ENCODE measurements at places on chromosomes 6 and 20.

DNA sequence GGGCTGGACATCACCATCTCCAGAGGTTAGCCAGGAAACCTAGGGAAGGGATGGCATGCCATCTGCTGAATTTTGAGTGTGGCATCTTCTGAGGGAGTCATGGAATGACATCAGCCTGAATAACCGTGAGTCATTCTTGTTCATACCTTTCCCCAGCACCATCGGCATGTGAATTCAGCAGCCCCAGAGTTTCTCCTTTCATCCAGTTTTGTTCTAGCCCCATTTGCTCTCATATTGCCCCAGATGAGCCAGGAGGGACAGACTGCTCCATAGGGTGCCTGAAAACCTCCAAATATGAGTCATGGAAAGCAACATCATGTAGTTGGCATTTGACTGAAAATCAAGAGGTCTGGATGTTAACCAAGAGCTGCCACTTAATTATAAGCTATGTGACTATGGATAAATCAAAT is 219.2 kb upstream of the SGK1 start:
- no peak for DNase-seq

- peak; percentile 25 for DNase-seq
Observed at GRCh38 chr6:28134015-28134414, 7.7 kb upstream of the ZKSCAN8 start.

DNA sequence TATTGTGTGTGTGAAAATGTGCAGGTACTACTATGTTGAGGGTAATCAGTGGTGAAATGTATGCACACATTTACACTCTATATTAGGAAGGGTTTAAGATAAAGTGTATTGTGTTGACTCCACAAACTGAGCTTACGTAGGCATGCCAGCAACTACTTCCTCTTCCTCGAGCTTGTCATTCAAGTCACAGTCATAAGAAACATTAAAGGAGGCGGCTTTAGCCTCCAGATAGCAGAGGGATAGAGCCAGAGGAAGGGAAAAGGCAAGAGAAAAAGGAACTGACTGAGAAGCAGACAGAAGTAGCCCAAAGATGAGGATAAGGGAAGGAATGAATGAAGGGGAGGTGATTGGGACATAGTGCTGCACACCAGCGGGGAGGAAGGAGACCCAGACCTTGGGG is 55.2 kb downstream of the SMLR1 start:
- DNase-seq = peak; percentile 23

GRCh38 chr6:15551262-15551661 is 111.6 kb downstream of the DTNBP1 start:
- no peak for DNase-seq

GRCh38 chr6:36677059-36677749 is 1.3 kb upstream of the CDKN1A start:
- peak; percentile 19 for DNase-seq

DNA sequence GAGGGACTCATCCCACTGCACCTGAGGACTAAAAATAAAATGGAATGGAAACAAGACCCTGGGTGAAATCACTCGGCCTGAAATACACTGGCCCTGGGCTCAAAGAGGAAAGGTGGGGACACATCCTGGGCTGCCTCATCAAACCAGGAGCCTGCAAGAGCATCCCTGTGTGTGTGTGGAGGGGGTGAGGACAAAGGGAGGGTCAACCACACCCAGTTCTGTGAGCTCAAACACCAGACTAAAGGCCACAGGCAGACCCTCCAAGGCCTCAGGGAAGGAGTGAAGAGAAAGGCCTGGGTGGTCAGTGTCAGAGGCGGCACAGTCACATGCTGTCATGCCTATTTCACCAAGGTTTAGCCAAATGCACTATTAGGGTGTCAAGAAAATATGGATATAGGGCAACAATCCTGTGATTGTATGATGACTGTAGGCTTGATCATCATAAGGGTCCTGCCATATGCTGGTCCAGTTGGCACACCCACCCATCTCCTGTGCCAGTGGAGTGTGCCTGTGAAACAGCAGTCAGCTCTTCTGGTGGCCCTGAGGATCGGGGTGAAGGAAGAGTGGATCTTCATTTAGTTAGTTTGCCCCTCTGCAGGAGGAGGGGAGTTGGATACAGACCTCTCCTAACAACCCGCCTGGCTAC is 28.9 kb downstream of the SRSF3 start:
- no peak for DNase-seq

DNA sequence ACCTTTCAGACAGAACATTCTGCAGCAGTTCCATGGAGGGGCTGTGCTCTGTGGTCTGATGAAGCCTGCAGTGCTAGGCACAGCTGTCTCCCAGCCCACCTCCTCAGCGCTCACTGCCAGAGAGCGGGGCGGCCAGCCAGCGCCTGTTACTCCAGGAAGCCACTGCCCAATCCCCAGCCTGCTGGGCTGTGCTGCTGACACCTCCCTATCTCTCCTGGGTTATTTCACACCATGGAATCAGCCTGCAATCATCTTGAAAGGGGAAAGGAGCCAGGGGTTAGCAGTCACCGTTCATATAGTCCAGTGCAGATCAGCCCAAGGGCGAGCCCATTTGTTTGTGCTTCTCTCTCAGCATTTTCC is 46.3 kb upstream of the NHSL1 start:
- no peak for DNase-seq

DNA sequence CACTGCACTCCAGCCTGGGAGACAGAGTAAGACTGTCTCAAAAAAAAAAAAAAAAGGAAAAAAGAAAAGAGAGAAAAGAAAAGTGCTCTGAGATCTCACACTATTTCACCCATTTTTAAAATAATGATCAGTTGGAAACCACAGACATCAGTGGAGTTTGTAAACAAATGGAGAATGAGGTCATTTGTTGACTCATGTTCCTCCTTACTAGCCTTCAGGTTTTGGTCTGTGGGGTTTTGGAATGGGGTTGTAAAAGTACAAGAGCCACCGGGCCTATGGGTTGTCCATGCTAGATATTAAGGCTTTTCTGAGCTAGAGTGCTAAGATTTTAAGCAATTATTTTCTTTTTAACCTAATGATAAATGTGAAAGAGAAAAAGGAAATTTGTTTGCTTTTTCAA is 104.4 kb upstream of the PRL start:
- DNase-seq = no peak

DNA sequence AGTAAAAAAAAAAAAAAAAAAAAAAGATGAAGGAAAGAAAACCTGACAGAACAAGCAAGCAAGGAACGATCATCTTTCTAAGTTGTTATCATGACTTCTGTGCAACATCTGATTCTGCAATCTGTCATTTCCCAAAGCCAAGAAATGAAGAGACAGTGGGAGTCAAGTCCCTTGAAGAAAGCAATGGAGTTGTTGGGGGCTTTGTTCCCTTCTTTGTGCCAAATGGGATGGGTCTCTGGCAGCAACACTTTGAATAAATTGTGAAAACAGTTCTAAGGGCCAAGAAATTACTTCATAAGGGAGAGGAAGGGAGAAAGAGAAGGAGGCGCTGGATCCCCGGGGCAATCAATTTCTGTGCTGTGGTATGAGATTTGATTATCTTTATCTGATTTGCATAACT is 33.3 kb upstream of the RSPO3 start:
- DNase-seq = no peak

- DNase-seq = no peak
Observed at GRCh38 chr6:168182366-168182765, 103.4 kb upstream of the FRMD1 start.

GRCh38 chr6:130203370-130203769 is 19.4 kb downstream of the SAMD3 start:
- DNase-seq = no peak

DNA sequence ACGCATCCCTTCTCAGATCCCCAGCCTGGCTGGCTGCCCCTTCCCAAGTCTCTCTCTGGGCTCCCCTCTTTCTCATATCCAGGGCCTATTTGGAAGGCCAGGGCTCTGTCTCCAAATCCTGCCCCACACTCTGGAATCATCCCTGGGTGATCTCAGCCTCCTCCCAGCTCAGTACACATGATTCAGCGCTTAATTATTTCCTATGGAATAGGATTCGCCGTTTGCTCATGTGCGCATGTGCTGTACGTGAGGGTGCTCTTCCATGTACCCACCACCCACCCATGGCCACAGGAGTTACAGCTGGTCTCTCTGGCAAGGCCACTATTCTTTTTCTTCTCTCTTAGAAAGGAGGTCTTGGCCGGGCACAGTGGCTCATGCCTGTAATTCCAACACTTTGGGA is 81.7 kb upstream of the FOXP4 start:
- no peak for DNase-seq
